ENCODE measurements at places on chromosomes 4 and X. TPM values are rescaled to one million over a fixed set of nuclear protein-coding genes. Genes with fewer than 3 reads are reported as not detected.

Gene NEIL3
- total RNA-seq, result 14.7 TPM

DNA sequence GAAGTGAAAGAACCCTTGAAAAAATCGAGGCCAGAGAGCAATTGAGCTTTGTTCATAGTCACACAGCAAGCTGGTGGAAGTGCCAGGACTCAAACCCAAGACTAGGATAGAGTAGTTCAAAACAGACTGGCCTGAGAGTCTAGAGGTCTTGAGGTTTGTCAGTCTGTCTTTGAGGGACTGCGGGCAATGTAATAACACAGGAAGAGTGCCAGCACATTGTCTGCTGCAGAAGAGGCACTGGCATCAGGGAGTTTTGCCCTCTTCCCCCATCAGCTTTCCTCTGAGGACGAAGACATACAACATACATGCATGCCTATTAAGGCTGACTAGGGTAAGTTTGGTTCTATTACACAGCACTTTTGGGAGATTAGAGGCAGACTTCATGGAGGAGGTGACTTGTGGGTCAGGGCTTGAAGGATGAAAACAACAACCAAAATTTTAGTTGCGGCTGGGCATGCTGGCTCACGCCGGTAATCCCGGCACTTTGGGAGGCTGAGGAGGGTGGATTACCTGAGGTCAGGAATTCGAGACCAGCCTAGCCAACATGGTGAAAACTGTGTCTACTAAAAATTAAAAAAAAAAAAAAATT is 64.1 kb upstream of the LAS1L start:
- no peak for DNase-seq

- DNase-seq, result no peak
Measured at GRCh38 chrX:69389101-69389501, 115.0 kb upstream of the NALF2 start.

- no peak for DNase-seq
Measured at GRCh38 chr4:148227147-148227546, 215.1 kb downstream of the NR3C2 start.

DNA sequence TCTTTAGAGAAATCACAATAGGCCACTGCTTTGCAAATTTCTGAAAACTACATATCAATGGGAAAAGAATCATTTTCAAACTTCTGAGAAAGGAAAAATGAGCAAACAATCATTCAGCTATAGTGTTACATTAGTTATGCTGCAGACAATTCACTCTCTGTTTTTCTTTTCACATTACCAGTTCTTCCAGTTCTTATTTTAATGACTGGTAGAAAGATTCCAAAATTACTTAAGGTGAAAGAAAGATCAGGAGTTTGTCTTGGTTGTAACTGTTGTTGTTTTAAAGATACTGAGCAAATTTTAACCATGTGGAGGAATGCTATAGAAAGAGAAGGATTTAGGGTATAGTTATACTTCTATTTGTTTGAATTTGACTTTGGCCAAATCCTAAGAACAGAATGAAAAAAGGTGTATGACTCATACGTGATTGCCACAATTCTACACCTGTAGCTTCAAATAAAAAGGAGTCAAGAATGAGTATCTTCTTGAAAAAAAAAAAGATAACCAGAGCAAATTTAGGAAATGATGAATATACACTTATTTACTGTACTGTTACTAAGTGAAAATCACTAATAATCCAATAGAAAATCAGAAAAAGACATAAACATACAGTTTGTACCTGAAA is 21.0 kb upstream of the RASGEF1B start:
- DNase-seq, result no peak

All from activated naive CD8-positive, alpha-beta T cell treated with anti-CD3 and anti-CD28 coated beads for 36 hours (primary cell).